ENCODE measurements at places on chromosomes 1 and 21. TPM values are rescaled to one million over a fixed set of nuclear protein-coding genes. Genes with fewer than 3 reads are reported as not detected.

GRCh38 chr1:234083460-234083859 lies 179.0 kb downstream of the SLC35F3 start:
- no peak for DNase-seq
- peaks cover 15% of the 10 kb centered on the region for H3K27me3 ChIP-seq
- H3K4me1 ChIP-seq: no peaks in the 10 kb centered on the region
- no peaks in the 10 kb centered on the region for H3K36me3 ChIP-seq
- no peak overlapping the region for H3K27ac ChIP-seq
- H3K4me3 ChIP-seq: no peak overlapping the region

DNA sequence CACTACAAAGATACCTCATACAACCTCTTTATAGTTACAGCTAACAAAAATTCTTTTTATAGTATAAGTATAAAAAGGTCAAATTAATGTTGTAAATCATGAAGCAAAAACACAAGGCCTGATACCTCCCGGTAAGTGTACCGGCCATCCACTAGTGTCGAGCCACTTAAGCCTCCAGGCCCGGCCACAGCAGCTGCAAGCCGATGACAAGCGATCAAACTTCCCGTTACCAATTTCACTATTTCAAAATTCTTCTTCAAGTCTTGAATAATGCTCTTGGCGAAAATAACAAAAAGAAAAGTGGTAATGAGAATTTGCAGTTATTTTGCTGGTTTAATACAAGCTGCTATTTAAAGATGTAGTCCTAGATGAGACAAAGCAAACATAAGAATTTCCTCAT lies 67.6 kb downstream of the USP24 start:
- H3K27me3 ChIP-seq: no peaks in the 10 kb centered on the region
- no peak overlapping the region for H3K4me3 ChIP-seq
- H3K36me3 ChIP-seq: peaks cover 8% of the 10 kb centered on the region
- peak overlapping the region; percentile 13 for H3K27ac ChIP-seq
- peaks cover 18% of the 10 kb centered on the region for H3K4me1 ChIP-seq

DNA sequence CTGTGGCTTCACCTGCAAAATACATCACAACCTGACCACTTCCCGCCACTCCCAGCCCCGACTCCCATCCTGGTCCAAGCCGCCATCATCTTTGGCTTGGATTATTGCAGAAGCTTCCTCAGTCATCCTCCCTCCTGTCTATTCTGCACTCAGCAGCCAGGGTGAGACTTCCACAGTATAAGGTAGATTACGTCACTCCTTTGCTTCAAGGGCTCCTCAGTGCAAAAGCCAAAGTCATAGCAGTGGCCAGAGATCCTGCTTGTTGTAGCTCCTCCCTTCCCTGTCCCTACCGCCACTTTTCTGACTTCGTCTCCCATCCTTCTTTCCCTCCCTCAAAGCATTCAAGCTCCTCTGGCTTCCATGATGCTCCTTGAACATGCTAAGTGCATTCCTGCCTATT lies 152.8 kb downstream of the GRIK3 start:
- no peak overlapping the region for H3K27ac ChIP-seq
- H3K4me3 ChIP-seq: no peak overlapping the region
- peaks cover 11% of the 10 kb centered on the region for H3K27me3 ChIP-seq
- DNase-seq: no peak

DNA sequence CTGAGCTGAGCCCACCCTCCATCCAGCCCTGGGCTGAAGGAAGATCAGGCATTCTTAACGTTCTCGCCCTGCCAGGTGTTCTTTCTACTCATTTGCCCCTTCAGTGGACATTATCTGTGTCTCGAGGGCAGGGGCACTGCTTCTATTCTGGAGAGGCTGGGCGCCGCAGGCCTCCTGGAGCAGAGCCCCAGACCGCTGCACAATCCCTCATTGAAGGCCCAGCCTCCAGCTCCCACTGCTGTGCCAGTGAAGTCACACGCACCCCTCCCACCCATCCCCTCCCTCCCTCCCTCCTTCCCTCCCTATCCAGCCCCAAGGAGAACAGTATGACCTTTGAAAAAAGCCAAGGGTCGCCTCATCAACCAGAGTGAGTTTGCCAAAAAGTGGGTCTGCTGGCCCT lies 76.7 kb downstream of the NFASC start:
- no peak overlapping the region for H3K27ac ChIP-seq
- no peaks in the 10 kb centered on the region for H3K36me3 ChIP-seq
- H3K27me3 ChIP-seq: no peaks in the 10 kb centered on the region
- no peak overlapping the region for H3K4me3 ChIP-seq

DNA sequence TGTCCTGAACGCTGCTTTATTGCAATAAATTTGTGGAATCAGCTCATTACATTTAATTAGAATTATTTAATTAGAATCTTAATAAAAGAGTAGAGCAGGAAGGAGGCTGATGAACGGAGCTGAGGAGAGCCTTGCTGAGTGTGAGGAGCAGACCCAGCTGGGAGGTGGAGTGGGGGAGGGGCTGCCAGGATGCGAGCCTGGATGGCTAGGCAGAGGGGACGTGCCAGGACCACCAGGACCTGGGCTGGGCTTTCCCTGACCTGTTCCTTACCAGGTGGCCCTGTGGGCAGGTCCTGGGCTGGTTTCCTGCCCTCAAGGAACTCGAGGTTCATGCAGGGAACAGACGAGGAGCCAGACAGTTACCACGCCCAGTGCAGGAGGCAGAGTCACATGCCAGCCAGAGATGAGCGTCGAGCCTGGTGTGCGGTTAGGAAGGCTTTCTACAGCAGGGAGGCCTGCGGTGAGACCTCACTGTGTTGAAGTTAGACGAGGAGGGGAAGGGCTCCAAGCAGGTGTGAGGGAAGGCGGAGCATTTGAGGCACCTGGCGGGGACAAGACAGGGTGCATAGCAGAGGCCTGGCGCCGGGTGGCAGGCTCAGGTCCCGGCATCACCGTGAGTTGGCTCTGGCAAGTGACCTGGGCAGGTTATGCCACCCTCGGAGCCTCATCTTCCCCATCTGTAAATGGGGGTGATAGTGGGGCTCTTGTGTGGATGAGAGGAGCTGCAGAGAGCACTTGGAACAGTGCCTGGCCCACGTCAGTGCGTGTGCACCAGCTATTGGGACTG lies 33.9 kb downstream of the LDLRAP1 start:
- H3K27ac ChIP-seq: no peak overlapping the region
- no peaks in the 10 kb centered on the region for H3K27me3 ChIP-seq
- H3K4me3 ChIP-seq: no peak overlapping the region
- no peak for DNase-seq

DNA sequence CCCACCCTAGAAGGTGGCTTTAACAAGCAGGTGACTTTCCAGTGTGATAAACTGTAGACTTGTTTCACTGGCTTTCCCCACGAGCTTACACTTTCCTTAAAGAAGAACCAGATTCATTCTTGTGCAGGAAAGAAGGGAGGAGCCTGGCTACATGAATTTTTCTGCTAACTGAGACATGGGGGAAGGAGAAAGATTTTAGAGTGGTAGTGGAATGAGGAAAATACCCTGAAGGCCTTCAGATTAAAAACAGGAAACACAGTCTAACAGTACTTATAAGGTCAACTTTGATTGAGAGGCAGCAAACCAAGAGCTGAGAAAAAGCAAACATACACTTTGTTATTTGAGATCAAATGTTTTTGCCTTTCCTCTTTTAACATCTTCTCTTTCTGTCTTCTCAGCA lies 640.9 kb upstream of the PLXNA2 start:
- no peak overlapping the region for H3K27ac ChIP-seq
- no peaks in the 10 kb centered on the region for H3K36me3 ChIP-seq
- no peaks in the 10 kb centered on the region for H3K27me3 ChIP-seq
- no peak for DNase-seq
- H3K4me1 ChIP-seq: no peaks in the 10 kb centered on the region

DNA sequence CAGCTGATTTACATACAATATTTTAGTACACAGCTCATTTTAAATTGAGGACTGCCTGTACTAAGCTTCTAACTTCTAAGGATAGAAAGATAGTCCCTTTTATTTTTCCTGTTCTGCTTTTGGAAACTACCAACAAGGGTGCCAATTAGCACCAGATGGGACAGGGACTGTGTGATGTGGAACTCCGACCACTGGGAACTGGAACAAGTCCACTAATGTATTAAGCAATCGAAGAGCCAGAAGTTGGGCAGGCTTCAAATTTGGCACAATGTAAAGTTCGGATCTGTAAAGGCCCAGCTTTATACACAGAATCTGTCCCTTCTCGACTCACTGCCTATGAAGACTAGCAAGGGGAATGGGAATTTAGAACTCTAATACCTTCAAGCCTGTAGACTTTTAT lies 149.3 kb downstream of the ZC3H11B start:
- H3K4me1 ChIP-seq: no peaks in the 10 kb centered on the region
- no peaks in the 10 kb centered on the region for H3K36me3 ChIP-seq
- no peak overlapping the region for H3K4me3 ChIP-seq
- no peaks in the 10 kb centered on the region for H3K27me3 ChIP-seq

GRCh38 chr1:182716740-182717720 lies 32.6 kb upstream of the RGS8 start:
- H3K27ac ChIP-seq: no peak overlapping the region
- DNase-seq: no peak
- no peaks in the 10 kb centered on the region for H3K36me3 ChIP-seq
- H3K4me1 ChIP-seq: no peaks in the 10 kb centered on the region
- no peaks in the 10 kb centered on the region for H3K27me3 ChIP-seq

GRCh38 chr1:116983112-116983511 lies 18.4 kb upstream of the CD101 start:
- no peaks in the 10 kb centered on the region for H3K36me3 ChIP-seq
- no peaks in the 10 kb centered on the region for H3K4me1 ChIP-seq
- DNase-seq: no peak
- no peak overlapping the region for H3K27ac ChIP-seq

- DNase-seq: peak; percentile 68
- H3K36me3 ChIP-seq: no peaks in the 10 kb centered on the region
- no peaks in the 10 kb centered on the region for H3K27me3 ChIP-seq
- H3K4me3 ChIP-seq: no peak overlapping the region
- no peaks in the 10 kb centered on the region for H3K4me1 ChIP-seq
- no peak overlapping the region for H3K27ac ChIP-seq
These were observed 13.5 kb downstream of the PSRC1 start for GRCh38 chr1:109269212-109269980.

DNA sequence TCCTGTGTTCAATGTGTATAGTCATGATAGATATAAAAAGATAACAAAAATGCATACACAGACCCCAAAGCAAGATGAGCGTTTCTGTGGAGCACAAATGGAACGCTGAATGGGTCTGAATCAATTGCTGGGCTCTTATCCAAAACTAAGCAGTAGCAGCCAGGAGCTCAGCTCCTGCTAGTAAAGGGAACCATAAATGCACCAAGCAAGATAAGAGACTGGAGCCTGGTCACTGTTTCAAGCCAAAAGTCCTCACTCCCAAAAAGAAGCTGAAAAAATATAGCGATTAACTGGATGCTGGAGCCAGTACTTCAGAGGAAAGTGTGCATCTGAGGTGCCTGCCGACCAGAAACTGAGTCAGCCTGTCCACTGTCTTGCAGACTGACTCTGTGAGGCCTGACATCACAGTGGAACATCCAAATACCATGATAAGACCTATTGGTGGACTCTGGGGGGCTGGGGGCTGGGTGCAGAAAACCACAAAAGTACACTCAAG lies 68.9 kb downstream of the LRRC8C start:
- no peak overlapping the region for H3K27ac ChIP-seq
- H3K4me3 ChIP-seq: no peak overlapping the region
- DNase-seq: no peak
- no peaks in the 10 kb centered on the region for H3K27me3 ChIP-seq

DNA sequence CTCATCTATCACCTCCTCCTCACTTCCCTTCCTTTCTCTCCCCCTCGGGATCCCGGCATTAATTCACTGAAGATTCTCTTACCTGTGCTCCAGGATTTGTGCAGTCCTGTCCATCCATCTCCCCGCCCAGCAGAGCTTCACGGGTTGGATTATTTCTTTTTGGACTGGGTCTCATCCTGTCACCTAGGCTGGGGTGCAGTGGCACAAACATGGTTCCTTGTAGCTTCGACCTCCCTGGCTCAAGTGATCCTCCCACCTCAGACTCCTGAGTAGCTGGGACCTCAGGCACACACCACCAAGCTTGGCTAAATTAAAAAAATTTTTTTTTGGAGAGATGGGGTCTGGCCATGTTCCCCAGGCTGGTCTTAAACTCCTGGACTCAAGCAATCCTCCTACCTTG lies 12.3 kb upstream of the CSF3R start:
- no peaks in the 10 kb centered on the region for H3K36me3 ChIP-seq
- H3K4me3 ChIP-seq: no peak overlapping the region
- DNase-seq: peak; percentile 33
- H3K27me3 ChIP-seq: no peaks in the 10 kb centered on the region

DNA sequence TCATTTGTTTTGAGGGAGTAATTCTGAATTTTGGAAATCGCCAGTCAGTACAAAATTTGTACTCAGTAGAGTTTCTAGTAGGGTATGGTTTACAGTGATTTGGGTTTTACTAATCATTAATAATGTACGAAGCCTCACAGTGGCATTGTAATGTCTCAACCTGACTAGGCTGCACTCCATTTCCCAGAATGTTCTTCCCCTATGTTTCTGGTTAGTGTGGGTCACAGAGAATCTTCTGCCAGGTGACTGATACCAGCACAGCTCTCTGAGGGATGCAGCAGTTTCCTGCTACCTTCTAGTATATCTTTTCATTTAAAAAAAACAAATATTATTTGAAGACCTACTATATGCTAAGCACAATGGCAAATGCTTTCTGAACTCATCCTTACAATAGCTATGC lies 112.9 kb downstream of the PTPN14 start:
- no peak overlapping the region for H3K4me3 ChIP-seq
- H3K4me1 ChIP-seq: peaks cover 32% of the 10 kb centered on the region
- no peaks in the 10 kb centered on the region for H3K36me3 ChIP-seq
- peak overlapping the region; percentile 63 for H3K27ac ChIP-seq

DNA sequence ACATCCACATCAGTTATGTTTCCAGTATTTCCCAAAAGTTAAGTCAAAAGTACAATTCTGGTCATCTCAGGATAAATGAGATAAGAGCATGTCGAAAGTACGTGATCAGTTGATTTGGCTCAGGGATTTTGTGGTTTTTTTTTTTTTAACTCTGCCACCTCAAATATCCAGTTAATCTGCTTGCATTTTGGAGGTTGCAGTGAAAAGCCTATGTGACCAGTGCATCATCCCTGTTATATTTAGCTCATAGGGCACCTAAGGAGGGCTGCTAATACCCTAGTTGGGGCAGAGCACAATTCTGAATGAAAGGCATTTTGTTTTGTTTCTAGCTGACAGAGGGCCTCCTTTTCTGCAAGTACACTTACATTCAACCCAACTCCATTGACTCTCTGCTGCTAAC lies 31.7 kb upstream of the RGS16 start:
- H3K27ac ChIP-seq: no peak overlapping the region
- H3K27me3 ChIP-seq: no peaks in the 10 kb centered on the region
- peaks cover 20% of the 10 kb centered on the region for H3K4me1 ChIP-seq
- no peaks in the 10 kb centered on the region for H3K36me3 ChIP-seq
- no peak overlapping the region for H3K4me3 ChIP-seq
- DNase-seq: no peak

- no peaks in the 10 kb centered on the region for H3K27me3 ChIP-seq
- H3K27ac ChIP-seq: no peak overlapping the region
- no peaks in the 10 kb centered on the region for H3K4me1 ChIP-seq
- H3K36me3 ChIP-seq: no peaks in the 10 kb centered on the region
These were observed 257.4 kb downstream of the PDE4B start for GRCh38 chr1:66050123-66050522.

The C4BPA gene
- total RNA-seq: 1.9 TPM

The TLR5 gene
- 14.1 TPM for total RNA-seq

The SELENBP1 gene
- 82.5 TPM for total RNA-seq

The MAP1LC3C gene
- 0.70 TPM for total RNA-seq

The S100A9 gene
- 6,984 TPM for total RNA-seq

The TRIM67 gene
- total RNA-seq: not detected

The S100A7 gene
- not detected for total RNA-seq
